ENCODE measurements at places on chromosomes 13 and 19.

DNA sequence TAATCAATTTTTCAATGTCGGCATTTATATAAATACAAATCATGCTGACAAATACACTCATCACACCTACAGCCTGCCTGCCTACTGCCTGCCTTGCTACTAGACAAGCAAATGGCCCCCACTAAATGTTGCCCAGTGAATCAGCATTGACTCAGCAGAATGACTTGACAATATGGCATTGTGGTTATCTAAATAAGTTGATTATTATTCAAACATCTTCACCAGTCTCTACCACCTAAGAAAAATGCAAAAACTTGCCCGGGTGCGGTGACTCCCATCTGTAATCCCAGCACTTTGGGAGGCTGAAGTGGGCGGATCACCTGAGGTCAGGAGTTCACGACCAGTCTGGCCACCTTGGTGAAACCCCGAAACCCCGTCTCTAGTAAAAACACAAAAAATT lies 296.1 kb downstream of the PCDH9 start:
- no peak for DNase-seq

- DNase-seq, result peak; percentile 32
Measured at GRCh38 chr13:46526740-46527139, 26.2 kb upstream of the LRCH1 start.

- no peak for DNase-seq
Measured at GRCh38 chr19:15986701-15987100, 37.9 kb downstream of the OR10H4 start.

DNA sequence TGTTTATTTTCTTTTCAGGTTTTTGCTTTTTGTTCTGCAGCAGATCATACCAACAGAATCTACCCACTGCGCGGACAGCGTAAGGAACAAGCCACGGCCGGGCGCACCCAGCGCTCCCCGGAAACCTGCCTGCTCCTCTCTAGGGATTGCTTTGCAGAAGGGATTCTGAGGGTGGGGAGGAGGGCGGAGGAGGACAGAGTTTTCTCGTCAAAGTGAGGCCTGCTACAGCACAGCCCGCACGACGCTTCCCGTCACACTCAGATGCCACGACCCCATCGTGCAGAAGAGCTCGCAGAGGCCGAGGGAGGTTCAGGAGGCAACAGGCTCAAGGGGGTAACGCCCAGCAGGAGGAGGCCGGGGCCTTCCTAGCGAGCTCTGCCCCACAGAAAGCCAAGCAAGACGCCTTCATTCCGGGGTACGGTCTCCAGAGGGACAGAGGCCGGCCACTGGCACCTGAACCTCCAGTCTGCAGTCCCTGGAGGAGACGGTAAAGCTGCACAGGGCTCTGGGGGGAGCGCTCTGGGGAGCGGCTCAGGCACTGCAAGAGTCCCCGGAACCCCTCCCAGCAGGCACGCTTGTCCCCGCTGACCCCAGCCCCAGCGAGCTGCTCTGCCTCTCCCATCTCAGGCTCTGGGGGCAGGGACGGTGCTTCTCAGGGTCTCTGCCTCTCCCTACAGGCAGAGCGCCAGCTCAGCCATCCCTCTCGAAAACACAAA lies 6.9 kb downstream of the REXO1 start:
- DNase-seq, result no peak

GRCh38 chr19:18057557-18057956 lies 29.2 kb downstream of the IL12RB1 start:
- no peak for DNase-seq

- no peak for DNase-seq
Measured at GRCh38 chr13:98912846-98913245, 65.0 kb downstream of the DOCK9 start.

- DNase-seq, result no peak
Measured at GRCh38 chr13:27018882-27019281, 152.7 kb downstream of the USP12 start.

- no peak for DNase-seq
Measured at GRCh38 chr13:71593566-71593965, 273.4 kb downstream of the DACH1 start.

GRCh38 chr13:73657821-73658540 lies 476.2 kb downstream of the KLF12 start:
- no peak for DNase-seq

DNA sequence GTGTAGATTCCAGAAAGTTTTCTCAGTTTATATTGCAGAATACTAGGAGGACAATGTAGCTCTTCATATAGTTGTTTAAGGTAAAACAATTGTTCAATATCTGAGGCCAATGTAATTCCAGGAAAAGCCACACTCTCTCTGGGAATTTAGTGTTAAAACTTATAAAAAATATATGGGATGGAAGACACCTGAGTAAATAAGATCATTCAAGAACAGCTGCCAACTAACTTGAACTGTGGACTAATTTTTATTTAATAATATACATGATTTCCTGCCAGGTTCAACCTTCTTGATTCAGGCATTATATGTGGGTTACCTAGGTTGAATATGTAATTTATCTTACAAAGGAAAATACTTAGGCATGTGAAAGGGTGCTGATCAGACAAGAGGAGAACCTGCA lies 841.1 kb upstream of the PRR20A start:
- DNase-seq, result no peak

- DNase-seq, result no peak
Measured at GRCh38 chr19:9835507-9835949, 410 bp downstream of the PIN1 start.

DNA sequence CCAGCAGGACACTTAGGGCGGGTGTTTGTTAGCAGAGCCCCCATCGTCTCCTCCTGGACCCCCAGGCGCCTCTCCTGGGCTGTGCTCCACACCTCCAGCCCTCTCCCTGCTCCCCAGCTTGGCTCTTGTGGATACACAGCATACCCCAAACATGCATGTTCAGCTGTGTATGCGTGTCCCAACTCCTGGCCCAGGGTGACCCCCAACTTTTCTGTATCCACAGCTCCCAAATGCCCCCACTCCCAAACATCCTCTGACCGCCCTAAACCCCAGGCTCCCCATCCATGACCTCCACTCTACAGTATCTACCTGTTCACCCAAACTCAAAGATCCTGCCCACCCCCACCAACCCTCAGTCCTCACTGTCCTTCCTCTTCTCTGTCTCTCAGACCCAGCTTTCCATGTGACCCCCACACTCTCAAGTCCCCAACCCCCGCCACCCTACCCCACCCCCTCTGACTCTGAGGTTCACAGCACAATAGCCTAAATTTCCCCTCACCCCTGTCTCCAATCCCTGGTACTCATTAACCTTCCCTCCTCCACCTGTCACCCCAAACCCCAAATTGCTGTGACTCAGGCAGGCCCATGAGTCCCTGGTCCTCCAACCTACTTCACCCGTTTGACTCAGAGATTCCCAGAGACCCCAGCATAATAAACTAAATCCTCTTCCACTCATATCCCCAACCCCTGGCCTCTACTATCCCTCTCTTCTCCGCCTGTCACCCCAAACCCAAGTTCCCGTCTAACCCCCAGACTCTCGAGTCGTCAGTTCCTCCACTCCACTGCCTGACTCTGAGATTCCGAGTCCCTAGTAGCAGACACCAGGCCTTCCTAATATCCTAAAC lies 968 bp downstream of the UBE2M start:
- no peak for DNase-seq

DNA sequence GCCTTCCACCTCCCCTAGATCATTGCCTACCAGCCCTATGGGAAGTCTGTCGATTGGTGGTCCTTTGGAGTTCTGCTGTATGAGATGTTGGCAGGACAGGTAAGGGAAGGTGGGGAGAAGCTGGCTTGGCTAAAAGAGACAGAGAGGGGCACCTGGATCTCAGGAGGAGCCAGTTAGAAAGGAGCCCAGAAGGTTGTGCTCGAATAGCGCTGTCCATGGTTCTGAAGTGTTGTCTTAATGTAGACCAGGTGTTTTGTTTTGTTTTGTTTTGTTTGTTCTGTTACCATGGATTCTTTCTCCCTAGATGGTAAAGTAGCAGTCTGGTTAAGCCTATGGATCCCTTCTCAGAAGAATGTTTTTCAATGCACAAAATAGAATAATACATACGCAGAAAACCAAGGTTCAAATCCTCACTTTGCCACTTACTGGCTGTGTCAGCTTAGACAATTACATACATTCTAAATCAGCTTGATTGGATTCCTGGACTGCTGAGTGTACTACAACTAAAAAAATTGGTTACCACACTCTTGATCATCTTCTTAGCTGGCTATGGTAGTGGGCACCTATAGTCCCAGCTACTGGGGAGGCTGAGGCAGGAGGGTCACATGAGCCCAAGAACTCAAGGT lies 5.9 kb upstream of the CACNG7 start:
- peak; percentile 38 for DNase-seq

DNA sequence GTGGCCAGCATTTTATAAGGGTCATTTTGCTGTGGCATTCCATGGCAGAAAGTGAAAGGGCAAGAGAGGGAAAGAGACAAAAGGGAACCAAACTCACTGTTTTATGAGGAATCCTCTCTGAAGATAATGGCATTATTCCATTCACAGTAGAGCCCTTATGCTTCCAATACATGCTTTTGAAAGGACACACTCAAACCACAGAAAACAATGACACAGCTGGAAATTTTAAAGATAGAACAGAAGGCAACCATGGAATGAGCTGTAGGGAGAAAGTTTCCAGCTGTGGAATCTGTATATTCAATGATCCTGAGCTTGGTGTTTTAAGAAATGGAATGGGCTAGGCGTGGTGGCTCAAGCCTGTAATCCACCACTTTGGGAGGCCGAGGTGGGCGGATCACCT lies 677.4 kb downstream of the SLITRK1 start:
- no peak for DNase-seq

DNA sequence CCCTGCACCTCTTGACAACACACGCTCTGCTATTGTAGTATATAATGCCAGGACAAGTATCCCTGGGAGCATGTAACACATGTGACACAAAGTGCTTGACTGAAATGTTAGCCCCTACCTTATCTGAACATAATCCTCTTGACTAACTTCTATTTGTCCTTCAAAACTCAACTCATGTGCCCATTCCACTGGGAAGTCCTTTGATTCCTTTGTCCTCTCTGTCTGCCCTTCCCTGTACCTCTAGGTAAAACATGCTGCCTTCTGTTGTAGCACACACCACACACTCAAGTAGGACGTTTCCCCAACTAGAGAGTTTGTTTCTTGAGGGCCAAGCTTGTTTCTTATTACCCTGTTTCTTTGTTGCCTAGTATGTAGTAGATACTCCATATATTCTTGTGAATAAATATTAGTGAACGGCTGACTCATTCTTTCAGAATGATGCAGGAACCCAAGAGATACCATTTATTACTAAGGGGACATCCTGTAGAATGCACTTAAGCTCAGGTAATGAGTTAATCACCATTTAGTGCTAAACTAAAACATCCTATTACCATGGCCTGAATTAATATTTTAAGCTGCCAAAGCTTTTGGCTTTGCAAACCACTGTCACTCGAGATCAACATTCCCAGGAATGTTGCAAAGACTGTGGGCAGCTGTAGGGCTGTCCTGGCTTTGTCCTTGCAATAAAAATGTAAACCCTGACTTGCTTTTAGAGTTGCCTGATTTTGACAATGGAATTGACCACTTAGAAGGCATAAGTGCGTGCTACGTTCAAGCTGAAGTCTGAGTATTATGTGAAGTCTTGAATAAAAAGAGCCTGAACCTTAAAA lies 313.4 kb downstream of the COG6 start:
- no peak for DNase-seq

DNA sequence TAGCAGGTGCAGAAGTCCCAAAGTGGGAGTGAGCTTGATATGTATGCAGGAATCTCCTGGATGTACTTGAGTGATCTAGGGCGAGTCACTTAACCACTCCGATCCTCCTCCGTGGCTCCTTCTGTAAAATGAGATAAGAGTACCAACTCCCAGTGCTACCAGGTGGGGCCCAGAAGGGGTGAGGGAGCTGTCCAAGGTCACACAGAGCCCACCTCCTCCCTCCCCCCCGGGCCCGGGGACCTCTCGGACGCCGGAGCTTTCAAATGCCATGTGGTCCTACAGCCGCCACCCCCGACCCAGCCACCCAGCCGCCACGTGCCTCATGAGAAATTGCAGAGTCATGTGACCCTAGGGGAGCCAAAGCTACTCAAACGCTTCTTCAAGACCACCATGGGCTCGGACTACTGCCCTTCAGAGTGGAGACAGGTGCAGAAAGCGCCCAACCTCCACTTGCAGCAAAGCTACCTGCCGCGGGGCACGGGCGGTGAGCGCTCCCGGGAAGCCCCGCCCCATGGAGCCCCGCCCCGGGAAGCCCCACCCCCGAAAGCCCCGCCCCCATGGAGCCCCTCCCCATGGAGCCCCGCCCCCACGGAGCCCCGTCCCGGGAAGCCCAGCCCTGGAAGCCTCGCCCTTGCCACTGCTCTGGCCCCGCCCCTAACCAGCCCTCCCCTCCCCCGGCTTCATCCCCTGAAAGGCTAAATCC lies 10.1 kb upstream of the ZNF358 start:
- DNase-seq, result peak; percentile 26

GRCh38 chr19:16446724-16447368 lies 24.9 kb downstream of the EPS15L1 start:
- peak; percentile 75 for DNase-seq

DNA sequence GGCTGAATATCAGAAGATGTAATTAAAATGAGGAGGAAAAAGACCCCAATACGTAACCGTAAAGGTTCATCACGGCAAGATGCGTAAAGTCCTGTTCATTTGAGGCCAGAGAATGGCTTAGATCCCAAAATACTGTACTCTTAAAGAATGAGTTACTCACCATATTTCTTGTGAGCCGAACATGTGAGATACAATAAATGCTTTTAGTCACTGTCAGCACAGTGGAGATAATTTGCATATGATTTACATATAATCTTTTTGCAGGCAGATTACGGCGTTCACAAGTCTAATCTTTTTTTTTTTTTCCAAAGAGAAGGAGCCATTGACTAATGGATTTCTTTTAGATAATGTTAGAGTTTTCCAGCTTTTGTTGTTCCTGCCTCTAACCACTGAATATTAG lies 28.4 kb downstream of the AMER2 start:
- no peak for DNase-seq

DNA sequence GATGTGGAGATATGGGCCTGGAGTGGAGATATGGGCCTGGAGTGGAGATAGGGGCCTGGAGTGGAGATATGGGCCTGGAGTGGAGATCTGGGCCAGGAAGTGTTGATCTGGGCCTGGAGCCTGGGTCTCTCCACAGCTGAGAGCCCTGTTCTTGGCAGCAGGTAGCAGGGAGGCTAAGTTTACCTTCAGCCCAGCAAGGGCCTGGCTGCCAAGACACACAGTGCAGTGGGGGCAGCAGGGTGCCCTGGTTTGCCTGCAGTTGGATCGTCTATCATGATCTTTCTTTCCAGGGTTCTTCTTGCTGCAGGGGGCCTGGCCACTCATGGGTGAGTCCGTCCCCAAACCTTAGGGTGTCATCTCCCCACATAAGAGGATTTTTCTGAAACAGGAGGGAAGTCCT lies 687 bp downstream of the KIR3DL2 start:
- DNase-seq, result no peak
